Activated CD8-positive, alpha-beta memory T cell treated with anti-CD3 and anti-CD28 coated beads for 24 hours (primary cell): ENCODE measurements at places on chromosomes 6 and 20.

GRCh38 chr6:157845493-157846259, 22.6 kb downstream of the SNX9 start:
- DNase-seq: no peak

DNA sequence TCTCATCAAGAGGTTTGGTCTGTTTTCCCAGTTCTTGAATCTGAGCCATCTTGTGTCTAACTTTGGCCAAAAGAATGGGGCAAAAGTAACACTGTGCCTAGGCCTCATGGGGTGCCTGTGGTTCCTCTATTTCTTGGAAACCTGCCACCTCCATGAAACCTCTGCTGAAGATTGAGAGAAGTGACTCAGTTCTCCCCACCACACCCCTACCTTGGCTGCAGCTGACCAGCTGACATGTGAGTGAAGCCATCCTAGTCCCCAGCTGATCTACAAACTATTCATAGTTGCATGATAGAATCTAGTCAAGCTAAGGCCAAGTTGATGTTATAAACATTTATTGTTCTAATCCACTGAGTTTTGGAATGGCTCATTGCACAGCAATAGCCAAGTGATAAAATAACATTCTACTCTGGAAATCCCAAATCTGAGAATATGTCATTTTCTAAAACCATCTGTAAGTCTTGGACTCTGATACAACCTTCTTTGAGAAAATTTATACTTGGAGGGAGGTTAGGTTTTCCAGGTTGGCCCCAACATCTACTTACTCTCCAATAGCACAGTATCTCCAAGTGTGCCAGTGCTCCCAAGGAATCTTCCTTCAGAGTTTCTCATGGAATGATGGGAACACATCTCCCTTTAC, 107.0 kb upstream of the SMLR1 start:
- no peak for DNase-seq

DNA sequence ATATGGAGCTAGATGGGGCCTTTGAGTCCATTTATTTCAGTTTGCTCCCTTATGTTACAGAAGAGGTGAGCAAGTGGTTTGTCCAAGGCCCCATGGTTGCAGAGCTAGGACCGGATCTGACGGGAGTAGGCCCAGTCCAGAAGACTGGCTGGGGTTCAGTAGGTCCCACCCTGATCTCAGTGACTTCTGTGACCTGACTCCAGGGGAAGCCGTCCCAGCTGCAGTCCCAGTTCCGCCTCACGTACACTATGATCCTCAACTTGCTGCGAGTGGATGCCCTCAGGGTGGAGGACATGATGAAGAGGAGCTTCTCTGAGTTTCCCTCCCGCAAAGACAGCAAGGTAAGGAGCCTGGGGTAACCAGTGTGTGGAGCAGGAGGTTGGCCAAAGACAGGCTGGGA, 5.4 kb downstream of the DXO start:
- no peak for DNase-seq

GRCh38 chr20:34824806-34825529, 483 bp downstream of the NCOA6 start:
- peak; percentile 85 for DNase-seq

- DNase-seq: no peak
Observed at GRCh38 chr6:30329331-30329730, 2.6 kb downstream of the TRIM39 start.

- no peak for DNase-seq
Observed at GRCh38 chr6:45447005-45447404, 69.3 kb upstream of the SUPT3H start.

GRCh38 chr6:132344811-132345210, 56.5 kb downstream of the MOXD1 start:
- DNase-seq: no peak

DNA sequence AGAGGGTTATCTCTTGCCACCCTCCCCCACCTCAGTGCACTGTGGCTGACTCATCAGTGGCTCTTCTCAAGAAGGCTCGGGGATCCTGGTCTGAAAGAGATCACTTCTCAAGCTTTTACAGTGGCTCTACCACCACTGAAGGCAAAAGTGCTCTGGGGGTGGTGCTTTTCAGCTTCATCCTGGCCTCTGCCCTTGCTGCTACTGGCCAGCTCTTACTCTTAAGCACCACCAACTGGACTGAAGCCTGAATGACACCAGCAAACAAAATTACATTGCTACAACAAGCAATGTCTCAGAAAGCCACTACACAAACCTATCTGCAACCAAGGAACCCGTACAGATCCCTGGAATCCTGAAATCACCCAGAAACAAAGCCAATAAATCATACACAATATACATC, 402.1 kb downstream of the EPHA7 start:
- DNase-seq: no peak

DNA sequence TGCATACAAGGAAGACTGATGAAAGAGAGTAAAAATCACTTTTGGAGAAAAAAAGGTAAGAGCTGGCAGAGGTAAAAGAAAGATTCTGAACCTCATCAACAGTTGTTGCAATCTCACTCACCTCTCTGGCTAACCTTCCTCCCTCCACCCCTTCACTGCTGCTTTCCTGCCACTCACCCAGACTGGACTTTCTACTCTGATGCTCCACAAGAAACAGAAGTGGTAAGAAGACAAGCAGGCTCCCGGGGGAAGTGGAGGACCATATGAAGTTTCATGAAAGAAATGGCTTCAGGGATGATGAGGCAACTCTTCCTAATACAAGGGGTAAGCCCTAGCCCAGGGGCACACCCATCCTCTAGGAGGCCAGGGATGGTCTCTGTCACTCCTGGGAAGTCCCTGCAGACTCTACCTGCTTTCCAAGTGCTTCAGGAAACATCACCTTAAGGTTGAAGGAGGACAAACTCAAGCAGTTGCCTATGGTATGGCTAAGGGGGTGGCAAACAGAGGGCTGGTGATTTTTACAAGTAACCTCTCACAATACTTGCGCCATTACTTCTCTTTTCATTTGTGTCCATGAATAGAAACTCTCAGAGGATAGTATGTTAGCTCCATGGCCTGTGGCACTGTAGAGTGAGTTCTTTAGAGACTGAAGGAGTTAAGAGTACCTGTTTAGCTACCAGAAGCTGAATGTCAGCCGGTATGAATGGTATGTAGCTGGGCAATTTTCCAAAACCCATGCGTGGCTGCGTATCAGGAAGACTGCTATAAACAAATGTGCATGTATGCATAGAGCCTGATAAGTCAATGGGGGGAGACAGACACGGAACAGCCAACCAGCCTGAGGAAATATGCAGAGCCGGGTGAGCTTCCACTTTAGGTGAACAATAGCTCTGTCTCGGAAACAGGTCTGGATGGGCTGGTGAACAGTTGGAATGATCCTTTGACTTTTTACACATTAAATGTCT, 112.0 kb downstream of the BACH2 start:
- no peak for DNase-seq

DNA sequence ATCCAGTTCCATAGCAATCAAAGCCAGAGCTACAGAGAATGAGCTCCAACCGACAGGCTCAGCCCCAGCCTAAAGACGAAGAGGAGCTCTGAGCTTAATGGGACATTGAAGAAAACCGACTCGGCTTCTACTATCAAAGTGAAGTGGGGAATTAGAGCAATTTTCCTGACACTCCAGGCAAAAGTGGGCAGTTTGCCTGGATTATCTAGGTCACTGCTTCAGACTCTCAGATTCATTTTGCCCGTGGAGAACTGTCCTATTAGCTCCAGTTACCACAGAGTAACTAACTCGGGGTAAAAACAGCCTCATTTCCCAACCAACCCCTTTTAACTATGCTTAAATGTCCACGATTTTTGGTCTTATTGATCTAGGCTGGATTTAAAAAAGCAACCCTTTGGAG, 592.1 kb upstream of the NRSN1 start:
- no peak for DNase-seq

- no peak for DNase-seq
Observed at GRCh38 chr6:21663966-21664313, 70.4 kb downstream of the SOX4 start.

- DNase-seq: no peak
Observed at GRCh38 chr6:73727114-73727513, 31.1 kb downstream of the CD109 start.
